ENCODE measurements at places on chromosomes 6 and 20. TPM values are rescaled to one million over a fixed set of nuclear protein-coding genes. Genes with fewer than 3 reads are reported as not detected.

Gene MICB
- 26.2 TPM for total RNA-seq

Gene RPS18
- total RNA-seq = 4,999 TPM

Gene AVP
- total RNA-seq = not detected

Gene C6orf58
- total RNA-seq = not detected

Gene PTCRA
- not detected for total RNA-seq

Gene THBS2
- 502 TPM for total RNA-seq

Gene TRIM10
- total RNA-seq = not detected

All from myometrial cell (primary cell).